ENCODE measurements at places on chromosomes 6 and 20. TPM values are rescaled to one million over a fixed set of nuclear protein-coding genes. Genes with fewer than 3 reads are reported as not detected.

The ITPR3 gene
- total RNA-seq, result 6.4 TPM

The EDEM2 gene
- 16.5 TPM for total RNA-seq

The ZKSCAN4 gene
- total RNA-seq, result 6.8 TPM

- no peak for DNase-seq
Measured at GRCh38 chr20:53692465-53693067, 98.9 kb upstream of the ZNF217 start.

DNA sequence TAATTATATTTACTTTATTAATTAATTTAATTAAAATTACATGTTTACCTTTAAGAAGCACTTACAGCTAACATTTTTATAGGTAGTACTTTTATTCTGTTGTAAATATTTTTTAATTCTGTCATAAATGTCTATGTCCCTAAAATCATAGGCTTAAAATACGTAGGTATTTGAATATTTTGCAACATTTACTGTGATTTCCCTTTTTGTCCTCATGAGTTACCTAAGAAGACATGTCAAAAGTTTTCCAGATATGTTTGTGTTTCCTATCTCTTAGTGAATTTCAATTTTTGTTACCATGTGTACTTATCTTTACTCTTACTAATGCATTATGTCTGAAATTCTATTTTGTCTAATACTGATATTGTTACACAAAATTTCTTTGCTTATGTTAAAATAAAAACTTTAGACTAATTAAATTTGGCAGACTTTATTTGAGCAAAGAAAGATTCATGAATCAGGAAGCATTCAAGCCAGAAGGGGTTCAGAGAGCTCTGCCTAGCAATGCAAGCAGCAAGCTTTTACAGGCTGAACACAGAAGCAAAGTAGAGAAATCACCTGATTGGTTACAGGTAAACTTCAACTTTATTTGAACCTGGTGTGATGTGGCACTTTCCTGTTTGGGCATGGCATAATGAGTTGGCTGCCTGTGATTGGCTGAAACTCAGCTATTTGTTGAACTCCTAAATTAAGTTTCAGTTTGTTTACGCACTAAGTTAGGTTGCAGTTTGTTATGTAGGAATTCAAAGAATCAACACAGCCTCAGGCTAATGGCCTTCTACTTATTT lies 123.2 kb upstream of the TMEM170B start:
- no peak for DNase-seq

Data from mesothelial cell of epicardium (in vitro differentiated cells).